Stimulated activated CD4-positive, alpha-beta T cell treated with anti-CD3 and anti-CD28 coated beads, Interleukin-12 subunit alpha, Interleukin-12 subunit beta, amount 100 ng/mL, for 24 hours (primary cell): ENCODE measurements at places on chromosomes 2 and 18.
A peak's percentile ranks its signal among the peaks of the same experiment; 100 is the strongest.

DNA sequence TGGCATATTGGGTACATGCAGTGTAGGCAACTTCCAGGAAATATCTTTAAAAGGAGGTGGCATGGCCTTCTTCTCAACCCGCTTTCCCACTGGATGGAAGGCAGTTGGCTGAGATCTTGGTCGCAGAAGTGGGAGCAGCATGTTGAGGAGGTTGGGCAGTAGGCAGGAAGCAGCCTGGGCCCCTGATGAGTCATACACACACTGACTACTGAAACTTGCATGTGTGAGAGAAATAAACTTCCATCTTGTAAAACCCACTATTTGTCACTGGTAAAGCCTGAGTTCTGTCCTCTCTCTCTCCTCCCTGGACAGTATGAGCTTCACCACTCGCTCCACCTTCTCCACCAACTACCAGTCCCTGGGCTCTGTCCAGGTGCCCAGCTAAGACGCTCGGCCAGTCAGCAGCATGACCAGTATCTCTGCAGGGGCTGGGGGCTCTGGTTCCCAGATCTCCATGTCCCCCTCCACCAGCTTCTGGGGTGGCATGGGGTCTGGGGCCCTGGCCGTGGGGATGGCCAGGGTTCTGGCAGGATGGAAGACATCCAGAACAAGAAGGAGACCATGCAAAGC lies 233.8 kb upstream of the SPRED2 start:
- no peak for DNase-seq

DNA sequence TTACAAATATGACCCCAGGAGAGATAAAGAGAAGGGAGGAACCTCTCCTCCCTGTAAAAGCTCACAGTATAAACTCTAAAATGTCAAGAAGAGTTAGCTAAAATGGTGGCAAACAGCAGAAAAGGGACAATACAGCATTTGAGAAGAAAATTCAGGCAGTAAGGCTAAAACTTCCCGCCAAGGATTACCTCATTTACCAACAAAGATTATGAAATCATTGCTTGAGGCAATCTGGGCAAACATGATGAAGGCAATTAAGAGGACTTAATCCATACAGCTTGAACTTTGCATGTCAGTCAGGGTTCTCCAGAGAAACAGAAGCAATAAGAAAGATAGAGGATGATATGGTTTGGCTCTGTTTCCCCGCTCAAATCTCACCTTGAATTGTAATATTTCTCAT lies 81.4 kb downstream of the CMPK2 start:
- no peak for DNase-seq

- peak; percentile 26 for DNase-seq
Observed at GRCh38 chr2:102436323-102436722, 13.4 kb downstream of the IL18RAP start.

GRCh38 chr2:174703430-174703829 lies 60.8 kb downstream of the CHRNA1 start:
- no peak for DNase-seq

DNA sequence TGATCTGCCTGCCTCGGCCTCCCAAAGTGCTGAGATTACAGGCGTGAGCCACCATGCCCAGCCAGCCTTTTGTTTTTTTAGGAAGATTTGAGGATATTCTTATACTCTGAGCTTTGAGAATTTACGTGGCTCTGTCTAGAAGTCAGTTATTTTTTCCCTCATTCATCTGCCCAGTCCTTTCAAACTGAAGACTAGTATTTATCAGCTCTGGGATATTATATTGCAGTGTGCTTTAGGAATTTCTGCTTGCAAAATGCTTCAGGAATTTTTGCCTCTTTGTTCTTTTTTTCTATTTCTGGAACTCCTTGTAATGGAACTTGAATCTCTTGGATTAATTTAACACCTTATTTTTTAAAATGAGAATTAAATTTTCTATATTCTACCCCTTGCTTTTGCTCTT lies 22.6 kb downstream of the ACSL3 start:
- DNase-seq = no peak

- DNase-seq = no peak
Observed at GRCh38 chr2:49260979-49261538, 106.7 kb upstream of the FSHR start.

DNA sequence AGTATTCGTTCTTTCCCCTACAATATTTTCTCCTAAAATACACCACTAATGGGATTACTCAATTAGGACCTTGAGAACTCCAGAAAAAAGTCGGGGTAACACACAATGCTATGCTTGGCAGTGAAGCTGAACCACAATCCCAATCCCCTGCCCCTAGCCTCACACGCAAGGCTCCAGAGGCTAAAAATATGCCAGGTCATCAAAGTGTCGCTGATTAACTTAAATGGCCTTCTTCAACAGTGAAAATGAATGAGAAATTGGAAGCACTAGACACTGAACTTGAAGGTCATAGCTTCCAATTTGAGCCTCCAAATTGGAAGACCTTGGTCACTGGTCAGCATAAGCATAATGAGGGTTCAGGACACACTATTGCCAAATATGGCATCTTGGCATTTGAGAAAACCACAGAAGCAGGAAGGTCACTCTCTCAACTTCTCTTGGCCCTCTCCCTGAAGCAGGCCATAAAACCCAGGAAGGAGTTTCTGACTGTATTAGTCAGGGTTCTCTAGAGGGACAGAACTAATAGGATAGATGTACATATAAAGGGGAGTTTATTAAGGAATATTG lies 86.0 kb upstream of the SATB2 start:
- no peak for DNase-seq

DNA sequence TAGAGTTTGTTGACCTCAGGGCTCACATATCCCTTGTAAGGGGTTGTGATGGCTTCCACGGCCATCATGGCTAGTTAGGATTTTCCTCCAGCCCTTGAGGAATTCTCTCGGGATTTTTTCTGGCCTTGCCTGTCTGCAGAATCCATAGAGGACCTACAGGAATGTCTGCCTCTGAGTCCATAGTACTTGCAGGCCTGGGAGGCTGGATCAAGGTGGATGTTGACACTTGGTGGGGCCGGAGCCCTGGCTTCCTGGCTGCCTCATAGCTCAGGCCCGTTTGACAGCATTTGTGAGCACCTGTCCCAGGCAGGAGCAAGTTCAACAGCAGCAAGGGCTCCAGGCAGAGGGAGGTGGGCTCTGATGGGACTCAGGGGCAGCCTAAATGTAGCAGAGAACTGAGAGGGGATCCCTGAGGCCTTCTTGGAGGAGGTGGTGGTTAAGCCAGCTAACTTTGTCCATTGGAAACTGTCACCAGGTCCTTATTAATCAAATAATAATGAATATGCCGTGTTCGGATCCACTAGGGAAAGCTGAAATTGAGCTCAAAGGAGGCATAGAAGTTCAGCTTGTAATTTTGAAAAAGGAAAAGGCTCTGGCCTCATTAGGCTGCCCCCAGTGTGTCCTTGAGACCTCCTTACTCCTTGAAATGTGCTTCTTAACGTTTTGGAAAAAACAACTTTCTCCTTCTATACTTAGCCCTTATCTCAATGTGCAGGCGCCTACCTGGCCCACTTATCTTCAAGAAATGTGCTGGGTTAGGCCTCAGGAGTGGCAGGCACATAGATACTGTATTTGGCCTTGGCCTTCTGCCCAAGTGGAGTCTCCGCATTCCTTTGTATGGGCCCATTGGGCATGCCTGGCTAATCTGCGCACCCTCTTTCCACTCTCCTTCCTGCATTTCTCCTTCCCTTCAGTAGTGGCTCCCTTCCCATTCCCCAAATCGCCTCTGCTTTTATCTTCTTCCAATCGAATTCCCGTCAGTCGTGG lies 66.9 kb downstream of the HPCAL1 start:
- DNase-seq = no peak

DNA sequence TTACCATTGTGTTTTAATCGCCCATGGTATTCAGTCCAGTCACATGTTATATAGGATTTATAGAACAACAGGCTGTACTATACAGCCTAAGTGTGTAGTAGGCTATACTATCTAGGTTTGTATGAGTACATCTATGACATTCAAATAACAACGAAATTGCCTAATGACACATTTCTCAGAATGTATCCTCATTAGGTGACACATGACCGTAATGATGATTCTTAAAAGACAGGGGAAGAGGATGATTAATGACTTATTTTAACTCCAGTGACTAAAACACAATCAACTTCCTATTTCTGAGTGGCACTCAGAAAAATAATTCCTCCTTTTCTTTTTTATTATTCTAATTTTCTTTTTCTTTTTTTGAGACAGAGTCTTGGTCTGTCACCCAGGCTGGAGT lies 63.0 kb upstream of the ACSL3 start:
- DNase-seq = no peak

DNA sequence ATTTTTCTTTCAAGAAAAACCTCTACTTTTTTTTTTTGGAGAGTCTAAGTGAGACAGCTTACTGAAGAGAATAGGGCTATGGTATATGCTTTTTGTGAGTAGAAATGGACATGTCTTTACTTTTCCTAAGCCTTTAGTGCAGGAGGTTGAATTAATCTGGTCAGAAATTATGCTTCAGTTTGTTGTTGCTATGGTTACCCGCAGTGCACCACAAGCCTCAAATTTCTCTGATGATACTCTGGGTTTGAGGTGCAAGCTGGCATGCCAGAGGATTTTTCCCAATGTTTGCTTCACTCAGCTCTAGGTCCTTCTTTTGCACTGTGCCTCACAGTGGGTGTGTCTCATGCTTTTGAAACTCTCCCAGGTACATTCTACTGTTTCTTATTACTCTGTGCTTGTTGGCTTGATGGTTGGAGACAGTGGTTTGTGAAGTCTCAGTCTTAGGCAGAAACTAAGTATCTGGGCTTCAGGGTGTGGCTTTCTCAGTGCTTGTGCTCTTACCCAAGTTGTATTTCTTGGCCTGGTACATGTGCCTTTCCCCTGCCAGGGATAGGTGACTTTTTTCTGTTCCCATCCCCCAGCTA lies 278.3 kb downstream of the RBM43 start:
- no peak for DNase-seq

GRCh38 chr18:27728659-27729058 lies 448.3 kb downstream of the CDH2 start:
- DNase-seq = no peak

- no peak for DNase-seq
Observed at GRCh38 chr2:70115646-70116442, 28.6 kb downstream of the PCBP1 start.

DNA sequence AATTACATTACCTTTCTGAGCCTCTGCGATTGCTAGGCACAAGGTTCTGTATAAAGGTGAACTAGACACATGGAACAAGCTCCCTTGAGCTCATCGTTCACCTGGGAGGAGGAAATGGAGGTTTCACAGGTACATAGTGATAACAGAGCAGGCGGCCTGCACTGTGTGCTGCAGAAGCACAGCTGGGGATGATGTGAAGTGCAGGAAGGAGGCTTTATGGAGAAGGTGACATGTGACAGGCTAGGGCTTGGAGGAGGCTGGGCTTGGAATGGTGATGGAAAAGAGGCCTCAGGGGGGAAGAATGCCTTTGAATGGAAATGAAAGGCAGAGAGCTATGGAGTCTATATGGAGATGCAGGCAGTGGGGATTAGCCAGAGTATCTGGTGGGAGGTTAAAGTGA lies 22.9 kb downstream of the MARCHF4 start:
- DNase-seq = no peak

DNA sequence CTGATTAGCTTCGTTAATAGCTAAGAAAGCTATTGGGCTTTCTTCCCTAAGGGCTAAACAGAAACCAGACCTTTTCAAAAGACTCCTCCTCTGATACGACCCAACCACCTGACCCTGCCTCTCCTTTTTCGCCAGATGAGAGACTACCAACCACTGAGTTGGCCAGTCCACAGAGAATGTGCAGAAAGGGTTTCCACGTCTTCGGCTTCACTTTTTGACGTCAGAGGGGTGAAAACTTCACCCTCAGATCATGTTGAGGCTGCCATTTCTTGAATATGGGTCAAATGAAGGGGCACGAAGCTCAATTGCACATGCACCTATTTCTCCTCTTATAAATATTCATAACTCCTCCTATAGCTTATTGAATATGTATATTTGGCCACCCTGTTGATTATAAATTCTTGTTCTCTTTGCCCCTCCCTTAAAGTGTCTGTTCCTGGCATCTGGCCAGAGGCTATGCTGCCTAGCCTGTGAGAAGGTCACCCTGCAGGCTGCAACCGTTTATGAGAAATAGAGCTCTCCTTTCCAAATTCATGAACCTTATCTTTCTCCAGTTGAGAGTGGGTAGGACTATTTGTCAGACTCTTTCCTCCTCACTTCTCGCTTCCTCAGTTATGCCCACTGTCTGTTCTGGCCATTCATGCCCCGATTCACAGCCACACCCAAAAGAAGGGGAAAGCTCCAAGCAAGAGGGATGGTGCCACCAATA lies 301.6 kb downstream of the STK39 start:
- DNase-seq = no peak

- no peak for DNase-seq
Observed at GRCh38 chr18:76449111-76449453, 46.0 kb downstream of the ZNF516 start.

- DNase-seq = no peak
Observed at GRCh38 chr2:134098321-134098720, 155.6 kb upstream of the MGAT5 start.

DNA sequence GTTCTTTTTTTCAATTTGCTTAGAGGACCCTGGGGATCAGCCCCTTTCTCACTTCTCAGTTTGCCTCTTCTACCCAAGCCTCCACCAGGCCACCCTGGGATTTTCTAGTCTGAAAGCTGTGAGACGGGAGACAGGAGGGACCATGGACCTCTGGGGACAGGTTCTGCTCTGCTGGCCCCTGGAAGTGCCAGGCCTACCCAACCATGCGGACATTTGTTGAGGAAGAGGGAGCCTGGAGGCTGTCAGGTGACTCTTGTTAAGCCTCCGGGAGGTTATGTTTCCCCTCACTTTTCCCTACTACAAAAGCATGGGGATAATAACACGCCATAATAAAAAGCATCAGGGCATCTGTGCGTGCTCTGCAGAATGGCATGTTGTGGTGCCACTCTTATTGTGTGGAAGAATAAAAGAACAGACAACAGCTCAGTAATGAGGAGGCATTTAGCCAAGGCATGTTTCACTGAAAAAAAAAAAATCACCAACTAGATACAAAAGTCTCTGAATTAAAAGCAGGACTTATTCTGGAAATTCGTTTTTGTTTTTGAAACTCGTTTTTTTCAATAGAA lies 48.3 kb upstream of the PLA2R1 start:
- no peak for DNase-seq

- no peak for DNase-seq
Observed at GRCh38 chr2:26989156-26989555, 18.7 kb downstream of the MAPRE3 start.

- no peak for DNase-seq
Observed at GRCh38 chr2:15800495-15801329, 139.6 kb upstream of the MYCN start.

DNA sequence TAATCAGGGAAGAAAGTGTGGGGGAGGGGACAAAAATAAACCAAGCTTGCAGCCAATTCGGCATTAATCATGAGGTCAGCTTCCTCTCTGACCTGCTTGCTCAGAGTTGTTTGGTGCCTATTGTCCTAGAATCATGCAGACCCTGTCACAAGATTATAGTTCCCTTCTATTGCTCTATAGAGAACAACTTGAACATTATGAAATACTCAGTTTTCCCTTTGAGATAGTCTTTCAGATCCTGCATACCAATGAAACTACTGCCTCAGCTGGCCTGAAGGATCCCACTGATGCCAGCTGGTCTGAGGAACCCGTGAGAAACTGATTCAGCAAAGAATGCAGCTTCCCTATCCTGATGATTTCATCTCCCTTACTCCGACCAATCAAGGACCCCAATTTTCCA lies 955 bp upstream of the BBS5 start:
- DNase-seq = no peak

GRCh38 chr2:195805283-195805976 lies 148.4 kb downstream of the SLC39A10 start:
- no peak for DNase-seq

- no peak for DNase-seq
Observed at GRCh38 chr2:127448526-127448925, 30.3 kb downstream of the PROC start.

GRCh38 chr2:42984081-42984480 lies 191.7 kb upstream of the HAAO start:
- DNase-seq = no peak
